ENCODE measurements at places on chromosomes 6 and 20.

- DNase-seq: no peak
These were observed 155.7 kb downstream of the AKAP7 start for GRCh38 chr6:131290955-131291354.

GRCh38 chr6:158767709-158768108, 51.5 kb downstream of the EZR start:
- DNase-seq: no peak

DNA sequence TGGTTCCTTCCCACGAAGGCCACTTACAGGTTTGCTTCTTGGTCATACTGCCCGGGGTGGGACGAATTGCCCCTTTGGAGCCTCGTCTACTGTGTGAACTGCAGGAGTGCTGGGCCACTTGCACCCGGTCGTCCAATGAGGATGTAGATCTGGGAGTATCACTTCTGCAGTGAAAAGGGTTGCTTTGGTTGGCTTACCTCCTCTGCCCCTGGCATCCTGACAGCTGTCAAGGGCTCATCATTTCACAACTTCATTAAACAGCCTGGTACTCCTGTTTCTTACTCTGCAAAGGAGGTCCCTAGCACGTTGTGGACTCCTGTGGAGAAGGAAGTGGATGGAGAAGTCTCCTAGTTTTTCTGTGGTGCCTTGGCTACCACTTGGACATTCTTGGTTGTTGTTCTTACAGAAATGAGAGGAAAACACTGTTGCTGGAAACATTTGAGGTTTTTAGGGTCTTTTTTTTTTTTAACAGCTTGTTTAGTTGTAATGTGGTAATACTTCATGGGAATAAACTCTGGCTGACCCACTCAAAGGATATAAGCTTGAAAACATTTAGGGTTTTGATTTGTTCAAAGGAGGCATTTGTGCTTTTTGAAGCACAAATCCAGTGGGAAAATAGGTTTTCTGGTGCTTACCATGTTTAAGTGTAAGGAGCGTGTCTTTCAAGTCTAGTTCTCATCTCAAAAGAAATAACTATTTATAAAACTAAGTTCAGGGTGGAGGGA, 60.7 kb downstream of the AKAP12 start:
- DNase-seq: no peak

DNA sequence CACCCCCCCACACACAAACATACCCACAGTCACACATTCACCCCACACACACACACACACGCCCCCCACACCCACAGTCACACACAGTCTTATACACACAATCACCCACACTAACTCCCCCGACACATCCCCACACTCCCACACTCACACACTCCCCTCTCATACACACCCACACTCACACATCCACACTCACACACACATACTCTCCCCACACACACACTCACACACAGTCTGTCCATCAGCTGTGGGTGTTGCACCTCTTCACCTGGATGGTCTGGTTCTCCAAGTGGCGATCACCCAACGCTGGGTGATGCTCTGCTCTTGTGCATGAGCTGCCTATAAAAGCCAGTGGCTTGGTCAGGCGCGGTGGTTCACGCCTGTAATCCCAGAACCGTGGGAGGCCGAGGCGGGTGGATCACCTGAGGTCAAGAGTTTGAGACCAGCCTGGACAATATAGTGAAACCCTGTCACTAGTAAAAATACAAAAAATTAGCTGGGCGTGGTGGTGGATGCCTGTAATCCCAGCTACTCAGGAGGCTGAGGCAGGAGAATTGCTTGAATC, 158.9 kb downstream of the SMOC2 start:
- no peak for DNase-seq

DNA sequence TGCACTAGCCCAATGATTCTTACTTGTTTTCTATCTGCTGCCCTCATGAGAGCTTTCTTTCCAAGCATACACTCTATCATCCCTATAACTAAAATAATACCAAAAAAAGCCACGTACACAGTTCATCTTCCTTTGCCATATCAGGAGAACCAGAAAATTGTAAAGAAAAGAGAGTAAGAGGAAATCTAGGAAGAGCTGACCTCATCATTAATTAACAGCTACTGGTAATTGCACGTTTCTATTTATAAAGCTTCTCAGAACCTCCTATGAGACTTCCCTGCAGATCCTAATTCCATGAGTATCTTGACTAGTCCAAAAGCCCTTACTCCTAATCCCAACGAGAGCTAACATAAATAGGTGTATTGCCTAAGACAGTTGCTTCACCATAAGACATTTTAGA, 191.5 kb upstream of the RNF217 start:
- no peak for DNase-seq

GRCh38 chr6:89951574-89952104, 57.4 kb downstream of the GJA10 start:
- DNase-seq: no peak

DNA sequence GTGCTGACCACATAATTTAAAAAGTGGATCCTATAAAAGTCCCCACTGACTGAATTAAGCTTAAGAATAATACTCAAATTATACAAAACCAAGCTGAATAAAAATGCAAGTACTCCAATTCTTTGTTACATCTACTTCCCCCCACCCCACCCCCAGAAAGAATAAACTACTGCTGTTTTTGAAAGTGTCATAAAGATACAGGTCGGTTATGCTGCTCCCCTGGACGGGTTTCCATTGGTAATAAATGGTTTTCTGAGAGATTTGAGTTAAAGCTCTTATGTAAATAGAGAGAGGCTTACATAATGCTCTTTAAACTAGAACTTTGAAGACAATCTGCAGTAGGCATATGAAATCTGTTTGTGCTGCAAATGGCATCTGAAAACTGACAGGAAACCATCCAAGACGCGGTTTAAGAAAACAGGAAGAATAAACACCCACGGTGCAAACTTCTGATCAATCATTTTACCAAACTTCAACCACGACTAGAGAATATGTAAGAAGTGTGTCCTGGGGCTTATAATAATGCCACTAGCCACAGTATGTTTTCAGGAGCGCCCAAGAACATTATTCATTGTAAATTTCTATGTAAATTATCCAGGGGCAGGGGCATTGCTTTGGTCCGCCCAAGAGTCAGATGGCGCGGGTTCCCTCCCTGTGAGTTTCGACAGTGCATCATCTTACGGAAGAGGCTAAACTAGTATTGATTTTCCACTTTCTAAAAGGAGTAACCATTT, 10.8 kb upstream of the POU3F2 start:
- DNase-seq: no peak

- no peak for DNase-seq
These were observed 38.8 kb upstream of the RSPO3 start for GRCh38 chr6:127079681-127080080.

GRCh38 chr6:108596956-108597355, 36.2 kb downstream of the FOXO3 start:
- no peak for DNase-seq

DNA sequence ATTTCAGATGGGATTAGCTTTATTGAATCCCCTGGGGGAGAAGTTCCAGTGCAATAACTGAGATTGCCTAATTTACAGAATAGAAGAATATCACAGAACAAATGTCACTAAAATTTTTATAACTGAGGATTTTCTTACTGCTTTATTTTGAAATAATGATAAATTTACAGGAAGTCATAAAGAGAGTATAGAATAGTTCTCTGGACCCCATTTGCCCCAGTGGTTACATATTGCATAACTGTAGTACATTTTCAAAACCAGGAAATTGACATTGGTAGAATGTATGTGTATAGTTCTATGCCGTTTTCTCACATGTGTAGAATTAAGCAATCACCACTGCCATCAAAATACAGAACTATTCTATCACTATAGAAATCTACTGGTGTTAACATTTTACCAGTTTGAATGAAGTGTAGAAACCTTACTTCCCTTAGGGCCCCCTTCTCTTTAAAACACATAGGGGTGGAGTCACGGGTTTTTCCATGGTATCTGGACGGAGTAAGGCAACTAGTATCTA, 18.3 kb downstream of the KIF6 start:
- no peak for DNase-seq

DNA sequence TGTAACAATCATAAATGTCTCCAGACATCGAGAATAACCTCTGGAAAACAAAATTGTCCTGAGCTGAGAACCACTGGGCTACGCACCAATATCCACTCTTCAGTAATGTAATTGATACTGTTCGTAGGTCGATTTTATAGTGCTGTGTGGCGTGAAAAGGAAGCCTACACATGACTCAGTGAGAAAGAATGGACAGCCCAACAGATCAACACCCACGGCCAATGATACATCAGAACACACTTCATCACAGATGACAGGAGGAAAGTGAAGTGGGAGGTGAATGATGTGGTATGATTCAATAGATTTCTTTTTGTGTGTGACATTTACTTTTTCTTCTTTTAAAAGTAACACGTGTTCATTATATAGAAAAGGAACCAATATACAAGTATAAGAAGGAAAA, 93.5 kb downstream of the RPS12 start:
- no peak for DNase-seq

DNA sequence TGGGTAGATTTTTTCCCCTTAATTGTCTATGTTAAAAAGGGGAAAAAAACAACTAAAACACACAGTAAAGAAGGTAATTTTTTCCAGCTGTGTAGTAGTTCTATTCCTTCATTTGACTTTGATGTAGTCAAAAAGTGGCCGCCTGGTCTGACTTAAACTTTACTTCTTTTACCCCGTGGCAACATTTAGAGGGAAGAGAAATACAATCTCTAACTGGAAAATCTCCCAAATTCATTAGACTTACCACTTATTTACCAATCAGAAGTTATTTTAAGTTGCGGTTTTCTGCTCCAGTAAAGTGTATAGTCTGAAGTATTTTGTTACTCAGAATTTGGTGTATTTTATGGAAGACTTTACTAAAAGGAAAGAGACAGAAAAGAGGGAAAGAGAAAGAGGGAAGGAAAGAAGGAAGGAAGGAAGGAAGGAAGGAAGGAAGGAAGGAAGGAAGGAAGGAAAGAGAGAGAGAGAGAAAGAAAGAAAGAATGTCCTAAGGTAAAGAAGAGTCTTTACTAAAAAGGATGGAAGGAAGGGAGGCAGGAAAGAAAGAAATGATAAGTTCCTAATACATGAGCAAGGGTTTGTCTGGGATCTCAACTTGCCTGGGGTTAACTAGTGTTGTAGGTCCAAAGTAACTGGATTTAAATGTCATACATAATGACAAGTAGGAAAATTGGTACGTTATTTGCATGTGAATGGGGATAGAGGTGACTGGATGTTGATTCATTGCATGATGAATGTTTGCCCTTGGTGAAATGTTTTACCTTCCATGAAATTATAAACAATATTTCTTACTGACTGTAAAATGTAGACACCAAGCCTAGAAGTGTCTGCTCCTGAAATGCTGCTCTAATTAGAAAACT, 135.1 kb downstream of the SAMD5 start:
- DNase-seq: no peak

DNA sequence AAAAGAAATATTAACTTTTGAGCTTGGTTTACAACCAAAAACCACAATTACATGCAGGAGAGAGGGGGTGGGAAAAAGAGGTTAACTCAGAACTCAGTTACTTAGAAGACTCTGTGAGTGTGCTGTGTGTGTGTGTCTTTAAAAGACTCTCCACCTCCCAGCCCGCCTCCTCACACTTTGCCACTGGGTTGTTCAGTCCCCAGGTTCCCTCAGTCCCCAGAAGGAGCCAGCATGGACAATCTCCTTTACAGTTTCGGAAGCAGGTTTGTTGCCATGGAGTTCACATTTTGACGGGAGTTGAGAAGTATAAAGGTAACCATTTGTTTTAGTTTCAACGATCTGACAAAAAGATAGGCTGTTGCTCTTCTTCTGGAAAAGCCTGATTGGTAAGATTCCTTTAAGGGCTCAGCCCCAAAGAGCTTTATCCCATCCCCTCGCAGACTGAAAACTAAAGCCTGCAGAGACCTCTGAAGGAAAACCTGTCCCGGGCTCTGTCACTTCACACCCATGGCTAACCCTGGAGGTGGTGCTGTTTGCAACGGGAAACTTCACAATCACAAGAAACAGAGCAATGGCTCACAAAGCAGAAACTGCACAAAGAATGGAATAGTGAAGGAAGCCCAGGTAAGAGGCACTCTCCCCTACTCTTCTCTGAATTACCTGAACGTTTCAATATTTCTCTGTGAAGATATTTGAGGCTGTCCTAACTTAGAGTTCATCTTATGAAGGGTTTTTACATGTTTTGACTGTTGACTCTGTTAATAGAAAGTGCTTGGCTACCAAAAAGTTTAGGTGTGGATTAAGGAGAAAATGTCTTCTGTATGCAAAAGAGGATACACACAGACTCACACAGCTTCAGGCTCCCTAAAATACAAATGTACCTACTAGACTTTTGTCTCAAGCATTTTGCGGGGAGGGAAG, at the start of gene SPTLC3:
Gene SPTLC3 (plus strand): TSS at position 212 of the 921 bp plus-strand sequence. CDS start 296 bp downstream, at position 508.
- DNase-seq: no peak

Measured in stimulated activated CD4-positive, alpha-beta T cell treated with anti-CD3 and anti-CD28 coated beads, TNF-alpha, amount 100 ng/mL, for 1 hour (primary cell).